Renal cortical epithelial cell (primary cell): ENCODE measurements at places on chromosomes 16 and 17.

DNA sequence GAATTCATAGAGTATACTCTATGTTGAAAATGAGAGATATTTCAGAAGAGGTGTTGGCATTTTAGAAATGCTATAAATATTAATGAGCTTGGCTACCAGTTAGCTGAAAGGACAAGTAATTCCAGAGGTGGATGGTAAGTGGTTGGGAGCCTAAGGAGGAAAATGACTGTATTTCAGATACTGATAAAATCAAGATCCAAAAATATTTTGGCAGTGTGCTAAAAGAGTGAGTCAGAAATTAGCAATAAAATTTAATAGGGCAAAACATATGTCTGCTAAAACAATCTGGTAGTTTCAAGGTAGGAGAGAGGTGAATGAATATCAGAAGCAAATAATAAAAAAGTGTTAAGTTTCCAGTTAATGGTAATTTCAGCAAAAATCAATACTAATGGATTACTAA is 1287.9 kb downstream of the CDH8 start:
- no peak for DNase-seq

DNA sequence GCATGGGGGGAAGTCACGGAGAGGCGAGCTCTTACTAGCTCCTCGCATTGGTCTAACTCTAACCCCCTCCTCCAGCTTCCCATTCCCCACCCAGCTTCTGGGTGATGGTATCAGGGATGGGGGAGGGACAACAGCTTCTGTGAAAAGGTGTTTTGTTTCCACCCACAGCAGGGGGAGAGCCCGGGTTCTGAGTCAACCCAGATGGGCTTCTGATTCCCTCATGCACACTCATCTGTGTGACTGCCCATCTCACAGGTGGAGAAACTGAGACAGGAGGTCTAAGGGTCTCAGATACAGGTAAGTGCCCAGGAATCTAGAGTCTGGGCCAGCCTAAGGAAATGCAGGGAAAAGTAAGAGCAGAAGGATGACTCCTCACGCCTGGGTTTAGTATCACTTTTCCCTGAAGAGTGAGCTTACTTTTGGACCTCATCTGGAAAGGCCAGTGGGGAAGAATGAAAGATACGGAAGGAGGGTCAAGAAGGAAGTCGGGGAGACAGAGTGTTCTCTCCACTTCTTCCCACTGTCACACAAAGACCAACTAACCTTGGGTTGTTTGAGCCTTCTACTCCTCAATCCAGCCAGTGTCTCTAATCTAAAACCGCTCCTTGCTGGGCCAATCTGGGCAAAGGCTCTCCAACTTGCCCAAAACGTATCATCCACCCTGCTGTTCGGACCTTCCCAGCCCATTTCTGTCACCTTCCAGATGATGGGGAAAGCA is 3.1 kb upstream of the TLCD2 start:
- no peak for DNase-seq

DNA sequence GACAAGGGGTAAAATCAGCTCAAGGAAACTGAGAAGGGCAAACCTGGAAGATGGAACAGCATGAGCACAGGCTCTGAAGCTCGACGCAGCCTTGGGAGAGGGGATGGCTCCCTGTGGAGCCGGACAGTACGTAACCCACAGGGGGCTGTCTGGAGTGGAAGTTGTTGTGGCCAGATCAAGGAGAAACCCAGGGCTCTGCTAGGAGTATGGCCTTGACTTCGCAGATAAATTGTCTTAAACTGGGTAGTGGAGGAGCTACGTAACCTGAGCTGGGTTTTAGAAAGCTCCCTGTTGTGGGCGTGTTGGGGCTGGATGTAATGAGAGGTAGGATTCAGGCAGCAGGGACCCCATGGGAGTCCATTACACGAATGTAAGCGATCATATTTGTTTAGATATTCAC is 25.5 kb upstream of the AXIN2 start:
- no peak for DNase-seq

DNA sequence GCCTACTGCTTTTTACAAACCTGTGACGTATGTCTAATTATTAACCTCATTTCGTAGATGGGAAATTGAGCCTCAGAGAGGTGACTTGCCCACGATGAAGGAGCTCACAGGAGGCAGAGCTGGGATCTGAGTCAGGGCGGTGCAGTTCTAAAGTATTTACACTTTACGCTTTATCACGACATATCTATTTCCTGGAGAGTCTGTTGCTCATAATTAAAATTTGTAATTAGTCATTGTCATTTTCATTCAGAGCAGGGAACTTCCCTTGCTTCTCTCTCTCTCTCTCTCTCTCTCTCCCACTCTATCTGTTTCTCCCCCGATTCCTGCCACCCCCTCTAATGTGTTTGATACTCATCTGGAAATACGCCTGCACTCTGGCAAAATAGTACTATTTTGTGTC is 5.9 kb downstream of the SLC5A11 start:
- DNase-seq: peak; percentile 18

GRCh38 chr17:80285237-80285920 is 24.7 kb downstream of the RNF213 start:
- no peak for DNase-seq

DNA sequence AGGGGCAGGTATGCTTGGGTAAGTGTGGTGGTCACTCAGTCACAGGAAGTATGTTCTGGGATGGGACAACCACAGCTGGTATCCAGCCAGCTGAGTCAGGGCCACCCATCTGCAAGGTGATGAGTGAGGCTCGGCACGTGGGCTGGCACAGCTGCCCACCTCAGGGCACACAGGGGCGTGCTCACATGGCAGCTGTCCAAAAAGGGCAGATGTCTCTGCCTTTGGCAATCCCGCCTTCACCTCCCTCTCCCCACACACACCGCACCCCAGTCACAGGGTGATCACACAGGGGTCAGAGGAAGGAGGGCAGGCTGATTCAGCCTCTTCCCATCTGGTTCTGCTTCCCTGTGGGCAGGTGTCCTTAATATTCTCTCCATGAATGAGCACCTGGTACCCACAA is 85.9 kb upstream of the TOB1 start:
- peak; percentile 47 for DNase-seq

- no peak for DNase-seq
Measured at GRCh38 chr16:69890892-69891282, 60.2 kb upstream of the CLEC18A start.

GRCh38 chr17:45841883-45842525 is 2.7 kb upstream of the SPPL2C start:
- peak; percentile 2 for DNase-seq

GRCh38 chr16:49411121-49411970 is 37.7 kb downstream of the C16orf78 start:
- no peak for DNase-seq

- DNase-seq: no peak
Measured at GRCh38 chr17:69451416-69452394, 37.2 kb downstream of the MAP2K6 start.

GRCh38 chr17:12296209-12296625 is 275.5 kb downstream of the MAP2K4 start:
- no peak for DNase-seq

- DNase-seq: no peak
Measured at GRCh38 chr17:74055508-74056160, 147.8 kb upstream of the RPL38 start.

DNA sequence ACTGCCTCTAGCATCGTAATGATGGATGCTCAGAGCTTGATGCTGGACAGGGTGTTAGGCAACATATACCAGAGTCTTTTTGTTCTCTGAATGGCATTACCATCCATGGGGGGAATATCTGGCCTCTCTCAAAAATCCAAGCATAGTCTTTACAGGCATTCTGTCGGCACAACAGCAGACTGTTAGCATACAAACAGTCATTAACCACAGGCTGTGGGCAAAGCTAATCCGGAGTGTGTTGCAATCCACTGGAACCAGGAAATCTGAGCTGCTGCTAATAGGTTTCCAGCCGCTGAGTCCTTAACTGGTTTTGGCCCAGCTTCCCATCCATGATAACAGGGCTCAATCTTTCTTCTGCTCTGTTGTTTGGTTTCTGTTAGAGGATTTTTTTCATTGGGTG is 371.9 kb downstream of the HS3ST3B1 start:
- no peak for DNase-seq

- DNase-seq: peak; percentile 37
Measured at GRCh38 chr17:50426814-50427787, 1.1 kb downstream of the ACSF2 start.

GRCh38 chr17:68624381-68624780 is 23.2 kb upstream of the FAM20A start:
- DNase-seq: peak; percentile 31

DNA sequence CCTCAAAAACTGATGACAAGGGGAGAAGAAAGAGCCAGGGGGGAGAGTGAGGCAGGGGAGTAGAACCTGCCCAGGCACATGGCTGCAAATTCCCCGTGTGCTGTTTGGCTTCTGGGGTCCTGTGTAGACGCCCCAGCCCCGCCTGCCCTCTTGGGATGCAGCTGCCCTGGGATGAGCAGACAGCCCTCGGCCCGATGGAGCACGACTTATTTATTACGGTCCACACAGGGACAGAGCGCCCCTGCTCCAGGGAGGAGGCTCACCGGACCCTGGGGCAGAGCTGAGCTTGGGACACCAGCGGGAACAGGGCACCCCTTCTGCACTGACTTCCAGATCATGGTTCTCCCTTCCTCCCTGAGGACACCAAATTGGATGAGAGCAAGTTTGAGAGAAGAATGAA is 9.1 kb downstream of the LDHD start:
- DNase-seq: no peak

GRCh38 chr17:49525831-49526741 is 31.0 kb downstream of the NGFR start:
- no peak for DNase-seq

- no peak for DNase-seq
Measured at GRCh38 chr16:2715519-2715918, 4.5 kb downstream of the PRSS27 start.

DNA sequence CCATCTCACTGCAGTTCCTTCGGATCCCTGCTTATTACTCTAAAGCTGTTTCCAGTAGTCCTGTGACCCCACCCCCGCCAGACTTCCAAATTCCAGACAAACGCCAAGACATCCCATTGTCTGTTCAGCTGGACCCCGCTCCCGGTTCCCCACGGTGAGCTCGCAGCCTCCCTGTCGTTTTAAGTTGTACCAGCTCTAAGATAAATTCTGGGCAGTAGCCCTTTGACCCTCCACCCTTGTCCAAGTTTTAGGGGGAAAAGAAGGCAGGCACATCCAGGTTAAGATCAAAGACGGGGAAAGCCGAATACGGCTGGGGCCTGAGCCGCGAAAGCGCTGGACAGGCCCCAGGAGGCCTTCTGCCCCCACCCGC is 589 bp downstream of the ARL6IP1 start:
- no peak for DNase-seq
